ENCODE measurements at places on chromosomes 5 and 9. TPM values are rescaled to one million over a fixed set of nuclear protein-coding genes. Genes with fewer than 3 reads are reported as not detected.

Gene NMUR2
- not detected for total RNA-seq

Gene LEAP2
- total RNA-seq = 0.69 TPM

Gene PTGR1
- total RNA-seq = 20.3 TPM

Gene SLC6A3
- total RNA-seq = 0.19 TPM

Gene MYORG
- total RNA-seq = 30.6 TPM

Gene PCAT7
- total RNA-seq = not detected
